ENCODE measurements at places on chromosomes 16 and 17. TPM values are rescaled to one million over a fixed set of nuclear protein-coding genes. Genes with fewer than 3 reads are reported as not detected.

DNA sequence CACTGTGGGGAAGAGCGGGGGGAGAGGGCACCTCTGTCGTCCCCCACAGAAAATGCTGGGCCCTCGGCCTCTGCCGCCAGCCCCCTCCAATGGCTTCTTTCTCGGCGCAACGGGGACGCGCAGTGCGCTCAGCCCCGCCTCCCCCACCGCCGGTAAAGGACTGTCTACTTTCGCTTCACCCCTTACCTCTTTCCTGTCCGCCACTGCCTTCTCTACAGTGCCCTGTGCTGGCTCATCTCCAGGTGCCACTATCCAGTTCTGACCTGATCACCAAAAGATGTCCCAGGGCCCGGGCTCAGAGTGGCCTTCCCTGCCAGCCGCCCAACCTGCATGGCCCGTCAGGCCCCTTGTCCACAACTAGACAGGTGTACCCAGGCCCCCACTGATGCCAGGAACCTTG is 7.3 kb downstream of the ENDOV start:
- no peak for DNase-seq

DNA sequence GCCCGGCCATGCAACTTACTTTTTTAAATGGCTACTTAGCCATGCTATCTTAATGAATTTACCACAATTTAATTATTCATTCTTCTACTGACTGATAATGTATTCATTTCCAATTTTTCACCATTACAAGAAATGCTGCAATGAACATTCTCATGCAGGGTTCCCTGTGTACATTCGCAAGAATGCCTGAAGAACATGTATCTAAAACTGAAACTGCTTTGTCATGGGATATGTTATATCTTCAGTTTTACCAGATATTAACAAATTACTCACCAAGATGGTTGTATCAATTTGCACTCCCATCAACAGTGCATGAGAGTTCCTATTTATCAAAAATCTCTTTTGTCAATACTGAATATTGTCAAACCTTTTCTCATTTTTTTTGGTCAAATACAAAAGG is 100.8 kb downstream of the SLC39A11 start:
- DNase-seq = no peak

GRCh38 chr16:8572919-8573724 is 17.2 kb downstream of the TMEM114 start:
- no peak for DNase-seq

DNA sequence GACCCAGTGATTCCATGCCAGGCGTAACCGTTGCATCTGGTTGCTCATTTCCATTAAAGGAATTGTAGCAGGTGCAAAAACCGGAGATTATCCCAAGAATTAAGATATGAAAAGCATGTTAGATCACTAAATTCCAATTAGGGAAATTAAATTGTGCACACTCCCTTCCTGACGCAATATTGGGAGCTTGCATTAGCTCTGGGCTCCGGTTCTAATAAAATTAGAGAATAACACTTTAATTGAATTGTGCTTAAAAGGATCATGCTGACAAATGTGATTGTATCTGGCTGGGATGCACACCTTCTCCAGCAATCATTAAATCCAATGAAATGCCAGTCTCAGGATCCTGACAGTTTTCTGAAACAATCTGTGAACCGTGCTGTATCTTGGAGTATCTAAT is 38.1 kb downstream of the IRX5 start:
- DNase-seq = no peak

The ARHGDIG gene
- total RNA-seq = 9.3 TPM

The TBC1D3I gene
- total RNA-seq = not detected

The TBC1D3 gene
- total RNA-seq = not detected

DNA sequence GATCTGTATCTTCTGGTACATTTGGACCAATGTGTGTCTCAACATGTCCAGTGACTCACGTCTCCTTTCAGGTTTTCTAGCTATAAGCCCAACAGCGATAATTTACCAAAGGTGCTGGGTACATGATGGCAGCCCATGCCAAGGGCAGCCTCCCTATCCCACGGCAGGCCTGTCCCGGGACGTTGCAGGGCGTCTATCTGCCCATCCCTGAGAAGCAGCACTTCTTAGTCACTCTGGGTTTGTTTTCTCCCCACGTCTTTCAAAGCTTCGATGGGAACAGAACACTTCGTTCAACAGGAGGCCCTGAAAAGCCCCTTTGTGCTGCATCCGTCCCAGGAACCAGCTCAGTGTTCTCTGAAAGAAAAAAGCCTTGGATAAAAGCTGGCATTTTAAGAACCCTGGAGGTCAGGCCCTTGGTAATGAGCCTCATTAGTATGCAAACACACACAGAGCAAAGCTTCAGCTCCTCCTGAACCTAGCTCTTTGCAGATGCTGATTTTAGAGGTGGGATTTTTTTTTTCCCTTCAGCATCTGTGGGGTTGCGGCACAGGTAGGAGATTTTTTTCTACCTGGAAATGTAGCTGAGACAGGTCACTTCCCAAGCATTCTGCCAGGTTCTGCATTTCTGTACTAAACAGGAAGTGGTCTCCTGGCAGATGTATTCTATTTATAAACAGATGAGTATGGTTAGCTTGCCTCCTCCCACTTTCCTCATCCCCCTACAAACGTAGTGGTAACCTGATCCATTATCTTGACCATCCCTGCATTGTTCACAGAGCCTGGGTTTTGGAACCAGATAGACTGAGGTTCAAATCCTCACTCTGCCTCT is 17.5 kb upstream of the MT4 start:
- no peak for DNase-seq

DNA sequence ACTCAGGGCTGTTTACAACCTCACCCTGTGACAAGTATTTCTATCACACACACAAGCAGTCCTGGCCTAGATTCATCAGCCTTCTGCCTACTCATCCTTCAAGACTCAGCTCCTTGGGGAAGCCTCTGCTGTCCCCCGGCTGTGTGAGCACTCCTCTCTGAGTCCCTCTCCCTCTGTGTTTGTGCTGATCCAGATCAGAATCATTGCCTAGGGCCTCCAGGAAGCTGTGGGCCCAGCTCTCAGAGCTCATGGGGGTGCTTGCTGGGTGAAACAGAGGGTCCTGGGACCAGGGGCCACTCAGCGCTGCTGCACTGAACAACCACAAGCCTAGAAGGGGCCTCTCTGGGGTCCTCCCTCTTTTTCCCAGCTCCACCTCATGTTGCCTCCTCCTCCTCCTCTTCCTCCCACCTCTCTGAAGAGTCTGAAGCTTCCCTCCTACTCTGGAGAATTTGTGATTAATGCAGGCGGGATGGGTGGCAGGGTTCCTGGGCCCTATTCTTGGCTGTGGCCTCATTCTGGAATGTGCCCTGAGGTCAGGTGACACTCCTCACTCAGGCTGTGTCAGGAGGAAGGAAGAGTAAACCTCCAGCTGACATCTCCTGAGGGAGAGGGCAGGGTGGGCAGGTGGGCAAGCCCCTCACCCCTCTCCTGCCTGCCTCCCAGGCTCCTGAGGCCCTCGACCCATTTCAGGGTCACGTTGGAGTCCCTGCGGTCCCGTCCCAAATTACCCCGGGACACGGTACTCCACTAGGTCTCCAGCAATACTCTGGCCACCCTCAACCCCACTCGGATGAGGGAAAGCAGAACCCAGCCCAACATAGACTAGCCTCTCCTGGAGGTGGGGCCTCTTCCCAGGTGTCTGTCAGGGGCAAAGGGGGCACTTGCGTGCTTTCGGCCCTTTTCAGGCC is 10.1 kb downstream of the WFIKKN2 start:
- DNase-seq = no peak

DNA sequence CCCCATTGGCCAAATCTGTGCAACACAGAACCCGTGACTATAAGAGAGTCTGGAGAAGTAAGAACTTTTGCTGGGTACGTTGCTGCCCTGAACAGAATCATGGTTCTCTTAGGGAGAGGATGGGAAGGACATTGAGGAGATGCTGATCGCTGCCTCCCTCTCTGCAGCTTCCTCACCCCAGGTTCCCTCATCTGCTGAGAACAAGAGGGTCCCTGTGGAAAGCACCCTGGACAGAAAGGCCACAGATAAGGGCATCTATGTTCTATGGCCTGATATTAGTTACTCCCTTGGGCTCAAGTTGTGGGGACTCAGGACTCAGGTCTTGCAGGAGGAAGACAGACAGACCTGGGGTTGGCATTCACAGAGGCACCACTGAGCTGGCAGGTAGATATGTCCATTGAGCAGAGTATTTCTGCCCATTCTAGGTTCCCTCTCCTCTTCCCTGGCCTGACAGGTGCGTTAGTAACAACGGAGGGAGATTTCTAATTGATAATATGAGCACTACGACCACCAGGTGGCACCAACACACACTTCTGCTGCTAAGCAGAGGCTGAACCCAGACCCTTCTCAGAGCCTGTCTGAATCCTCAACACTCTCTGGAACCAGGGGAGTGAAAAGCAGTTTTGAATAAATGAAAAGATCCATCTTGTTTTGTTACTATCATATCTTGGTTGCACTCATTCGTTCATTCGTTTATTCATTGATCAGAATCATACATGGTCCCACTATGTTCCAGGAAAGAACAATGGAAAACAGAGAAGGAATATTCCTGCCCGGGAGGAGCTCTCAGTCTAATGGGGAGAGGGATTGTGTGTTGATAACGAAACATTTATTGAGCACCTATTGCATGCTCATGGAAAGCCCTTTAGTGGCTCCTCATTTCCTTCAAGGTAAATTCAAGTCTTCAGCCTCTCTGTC is 56.4 kb downstream of the SLC6A2 start:
- DNase-seq = no peak

DNA sequence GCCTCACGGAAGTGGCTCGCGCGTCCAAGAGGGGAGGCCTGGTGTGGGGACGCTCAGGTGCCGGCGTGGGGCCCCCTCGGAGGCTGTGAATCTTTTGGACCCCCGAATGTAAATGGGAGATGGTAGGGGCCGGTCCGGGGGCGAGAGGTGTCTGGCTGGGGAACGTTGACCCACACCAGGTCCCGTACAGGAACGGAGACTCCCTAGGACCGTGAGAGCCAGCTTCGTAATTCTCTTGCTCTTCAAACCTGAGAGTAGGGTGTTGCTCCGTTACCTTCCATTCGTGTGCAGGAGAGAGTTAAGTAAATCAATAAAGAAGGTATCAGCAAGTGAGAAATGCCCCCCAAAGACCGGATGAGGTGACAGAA is 481 bp downstream of the LYRM1 start:
- DNase-seq = no peak

The MPO gene
- total RNA-seq = 0.08 TPM

GRCh38 chr17:66930933-66931332 is 33.6 kb upstream of the CACNG4 start:
- DNase-seq = no peak

The ITGAL gene
- 4.2 TPM for total RNA-seq

The CDK5R1 gene
- 1.3 TPM for total RNA-seq

DNA sequence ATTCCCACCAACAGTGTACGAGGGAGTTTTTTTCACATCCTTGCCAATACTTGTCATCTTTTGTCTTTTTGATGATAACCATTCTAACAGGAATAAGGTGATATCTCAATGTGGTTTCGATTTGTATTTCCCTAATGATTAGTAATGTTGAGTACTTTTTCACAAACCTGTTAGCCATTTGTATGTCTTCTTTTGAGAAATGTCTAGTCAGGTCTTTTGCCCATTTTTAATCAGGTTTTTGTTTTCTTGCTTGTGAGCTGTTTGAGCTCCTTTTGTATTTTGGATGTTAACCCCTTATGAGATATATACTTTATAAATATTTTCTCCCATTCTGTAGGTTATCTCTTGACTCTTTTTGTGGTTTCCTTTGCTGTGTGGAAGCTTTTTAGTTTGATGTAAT is 1.9 kb upstream of the KRTAP4-5 start:
- DNase-seq = no peak

DNA sequence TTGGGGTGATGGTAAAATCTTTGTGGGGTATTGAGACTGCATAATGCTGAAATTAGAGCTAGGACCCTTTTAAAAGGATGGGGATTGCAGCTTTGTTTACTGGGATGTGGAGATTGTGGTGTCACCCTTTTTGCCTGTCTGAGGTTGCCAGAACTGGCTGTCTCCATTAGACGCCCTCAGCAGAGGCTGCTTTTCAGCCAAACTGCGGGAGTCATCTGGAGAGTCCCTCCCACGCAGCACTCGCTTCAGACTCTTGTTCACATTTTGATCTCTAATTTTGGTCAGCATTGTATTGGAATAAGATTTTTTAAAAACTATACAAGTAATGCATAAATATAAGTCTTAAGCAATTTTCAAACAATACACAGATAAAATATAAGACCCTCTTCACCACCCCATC is 27.9 kb upstream of the JPT2 start:
- DNase-seq = no peak

The CD300E gene
- total RNA-seq = 0.46 TPM

GRCh38 chr17:66960613-66961012 is 3.9 kb upstream of the CACNG4 start:
- DNase-seq = no peak

- no peak for DNase-seq
Observed at GRCh38 chr17:28216528-28216927, 102.5 kb upstream of the TMEM97 start.

GRCh38 chr17:31007695-31008373 is 37.0 kb downstream of the RNF135 start:
- no peak for DNase-seq

The PPY gene
- total RNA-seq = not detected

GRCh38 chr16:7423434-7424044 is 90.9 kb downstream of the RBFOX1 start:
- no peak for DNase-seq

- DNase-seq = no peak
Observed at GRCh38 chr16:47538472-47538871, 77.3 kb downstream of the PHKB start.

Measured in Right ventricle myocardium inferior (tissue), 1 donor.